Activated naive CD4-positive, alpha-beta T cell treated with anti-CD3 and anti-CD28 coated beads, Interleukin-2, amount 10 ng/mL, durations not matched to agents 7 days and 5 days (primary cell): ENCODE measurements at places on chromosomes 2 and 18.

- no peak for DNase-seq
Measured at GRCh38 chr2:16454621-16455020, 211.0 kb downstream of the CYRIA start.

GRCh38 chr2:203873921-203874631 lies 6.5 kb downstream of the CTLA4 start:
- peak; percentile 30 for DNase-seq

GRCh38 chr2:42567806-42568400 lies 529 bp upstream of the MTA3 start:
- peak; percentile 33 for DNase-seq

GRCh38 chr2:207693641-207694249 lies 17.7 kb upstream of the CCNYL1 start:
- no peak for DNase-seq

DNA sequence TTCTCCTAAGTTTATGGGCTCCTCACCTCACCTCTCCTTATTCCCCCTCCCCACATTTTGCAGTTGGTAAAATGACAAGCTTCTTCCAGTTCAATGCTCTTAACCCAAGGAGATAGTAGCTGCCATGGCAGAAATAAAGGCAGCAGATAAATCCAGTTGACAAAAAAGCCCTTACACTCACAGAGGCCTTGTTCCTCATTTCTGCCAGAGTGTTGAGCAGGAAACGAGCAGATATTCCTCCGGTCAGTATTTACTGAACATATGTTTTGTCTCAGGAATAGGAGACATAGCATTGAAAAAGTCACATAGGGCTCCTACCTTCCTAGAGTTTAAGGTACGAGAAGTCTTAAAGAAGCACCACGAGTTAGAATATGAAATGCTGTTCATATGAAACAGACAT lies 493.7 kb upstream of the TNP1 start:
- DNase-seq = no peak

GRCh38 chr2:26925100-26925791 lies 45.2 kb upstream of the MAPRE3 start:
- no peak for DNase-seq

DNA sequence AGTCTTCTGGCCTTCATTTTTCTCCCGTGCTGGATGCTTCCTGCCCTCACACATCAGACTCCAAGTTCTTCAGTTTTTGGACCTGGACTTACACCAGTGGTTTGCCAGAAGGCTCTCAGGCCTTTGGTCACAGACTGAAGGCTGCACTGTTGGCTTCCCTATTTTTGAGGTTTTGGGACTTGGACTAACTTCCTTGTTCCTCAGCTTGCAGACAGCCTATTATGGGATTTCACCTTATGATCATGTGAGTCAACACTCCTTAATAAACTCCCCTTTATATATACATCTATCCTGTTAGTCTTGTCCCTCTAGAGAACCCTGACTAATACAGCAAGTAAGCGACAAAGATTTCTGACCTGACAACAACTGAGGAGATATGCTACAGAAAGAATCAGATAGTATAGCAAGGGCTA lies 7.2 kb downstream of the CDC42EP3 start:
- DNase-seq = no peak
